Right lobe of liver (tissue), 6 donors: ENCODE measurements at places on chromosomes 2 and 18. TPM values are rescaled to one million over a fixed set of nuclear protein-coding genes. Genes with fewer than 3 reads are reported as not detected.

The UGT1A10 gene
- not detected for total RNA-seq

The HOXD8 gene
- total RNA-seq: not detected

The INHBB gene
- 4.1 TPM for total RNA-seq

The SLC5A7 gene
- total RNA-seq: not detected

The BAZ2B gene
- total RNA-seq: 20.3 TPM

The POTEC gene
- total RNA-seq: not detected

The SLC35G4 gene
- total RNA-seq: not detected

The GPR75 gene
- 1.2 TPM for total RNA-seq

The BOLL gene
- total RNA-seq: not detected

The SERPINB4 gene
- total RNA-seq: not detected
